NCI-H1694 treated with DMSO at 0.1 percent for 48 hours (cell line): ENCODE measurements at places on chromosomes 16 and 17.

- DNase-seq = no peak
Measured at GRCh38 chr16:88782454-88783390, 2.3 kb downstream of the PIEZO1 start.

GRCh38 chr16:75732871-75733270 lies 6.6 kb upstream of the CPHXL start:
- no peak for DNase-seq

- DNase-seq = no peak
Measured at GRCh38 chr17:2926019-2926650, 129.9 kb downstream of the RAP1GAP2 start.

GRCh38 chr17:49241040-49241439 lies 10.5 kb upstream of the PHOSPHO1 start:
- DNase-seq = no peak

GRCh38 chr17:15124746-15125145 lies 140.4 kb downstream of the PMP22 start:
- no peak for DNase-seq

- DNase-seq = no peak
Measured at GRCh38 chr16:58062821-58063220, 37.3 kb downstream of the MMP15 start.

DNA sequence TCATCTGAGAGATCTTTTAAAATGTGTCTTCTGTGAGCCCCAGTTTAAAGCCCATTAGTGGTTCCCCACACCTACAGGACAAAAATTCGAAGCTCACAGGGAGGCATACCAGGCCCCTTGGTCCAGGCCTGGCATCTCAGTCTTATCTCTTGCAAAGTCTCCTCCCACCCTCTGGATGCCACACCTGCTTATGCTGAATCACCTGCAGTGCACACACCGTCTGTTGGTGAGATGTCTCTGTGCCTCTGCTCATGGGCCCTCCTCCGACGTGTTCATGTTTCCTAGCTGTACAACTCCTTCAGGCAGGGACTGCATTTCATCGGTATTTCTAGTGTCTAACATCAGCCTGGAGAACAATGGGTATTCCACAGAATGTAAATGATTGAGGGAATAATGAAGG lies 41.6 kb downstream of the RNF157 start:
- DNase-seq = no peak

DNA sequence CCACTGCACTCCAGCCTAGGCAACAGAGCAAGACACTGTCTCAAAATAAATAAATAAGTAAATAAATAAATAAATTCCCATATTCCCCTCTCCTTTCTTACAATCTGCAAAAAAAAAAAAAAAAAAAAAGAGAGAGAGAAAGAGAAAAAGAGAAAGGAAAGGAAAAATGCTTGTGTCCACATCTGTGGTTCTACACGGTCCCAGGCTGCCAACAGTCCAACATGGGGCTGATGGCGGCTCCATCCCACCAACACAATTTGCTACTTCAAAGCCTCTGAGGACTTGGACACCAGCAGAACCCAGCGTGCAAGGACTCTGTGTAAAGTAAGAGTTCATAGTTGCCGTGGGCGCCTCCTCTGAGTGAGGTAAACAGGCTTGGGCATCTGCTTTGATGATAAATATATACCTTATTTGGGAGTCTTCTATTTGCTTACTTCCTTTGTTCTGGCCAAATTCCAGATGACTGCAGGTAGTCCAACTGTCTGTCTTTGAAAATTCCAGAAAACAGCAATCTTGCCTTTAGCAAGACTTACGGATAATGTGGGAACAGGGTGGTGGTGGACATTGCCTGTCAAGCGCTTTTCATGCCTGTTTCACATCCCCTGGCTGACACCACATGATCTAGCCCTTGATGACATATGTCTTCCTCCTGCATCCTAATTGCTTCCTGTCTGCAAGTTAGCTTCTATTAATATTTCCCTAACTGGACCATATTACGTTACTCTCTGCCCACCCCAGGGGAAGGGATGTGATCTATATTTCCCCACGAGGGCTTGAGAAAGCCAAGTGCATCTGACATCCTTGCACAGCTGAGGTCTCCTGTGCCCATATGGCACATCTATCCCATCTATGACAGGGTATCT lies 10.1 kb downstream of the LITAF start:
- peak; percentile 25 for DNase-seq

- no peak for DNase-seq
Measured at GRCh38 chr16:84825896-84826557, 6.2 kb downstream of the CRISPLD2 start.

DNA sequence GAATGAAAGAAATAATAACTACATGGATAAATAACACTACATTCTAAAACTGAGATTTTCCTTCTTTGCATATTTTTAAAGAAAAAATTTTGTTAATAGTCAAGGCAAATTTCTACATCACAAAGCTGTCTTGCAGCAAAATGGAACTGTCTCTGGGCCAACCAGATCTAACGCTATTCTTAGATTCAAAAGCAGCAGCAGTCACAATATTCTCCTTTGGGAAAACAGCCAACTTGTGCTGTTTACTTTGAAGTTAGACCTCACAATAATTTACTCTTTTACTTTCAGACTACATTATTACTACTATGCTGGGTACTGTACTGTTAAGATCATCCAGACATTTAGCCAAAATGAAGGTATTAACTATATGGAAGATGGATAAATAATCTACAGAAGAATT lies 189.1 kb downstream of the CEP112 start:
- DNase-seq = no peak

GRCh38 chr17:37327341-37328090 lies 48.3 kb upstream of the C17orf78 start:
- no peak for DNase-seq

- DNase-seq = no peak
Measured at GRCh38 chr16:1760911-1761310, 10.4 kb downstream of the NME3 start.

DNA sequence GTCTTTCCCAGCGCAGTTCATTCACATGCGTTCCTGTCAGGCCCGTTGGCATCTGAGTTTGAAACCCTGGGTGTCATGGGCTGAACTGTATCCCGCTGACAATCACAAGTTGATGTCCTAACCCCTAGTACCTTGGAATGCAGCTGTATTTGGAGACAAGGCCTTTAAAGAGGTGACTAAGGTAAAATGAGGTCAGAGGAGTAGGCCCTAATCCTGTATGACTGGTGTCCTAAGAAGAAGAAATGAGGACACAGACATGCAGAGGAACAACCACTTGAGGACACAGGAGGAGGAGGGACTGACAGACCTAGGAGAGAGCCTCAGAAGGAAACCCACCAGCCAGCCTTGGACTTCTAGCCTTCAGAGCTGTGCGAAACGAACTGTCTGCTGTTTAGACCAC lies 33.1 kb downstream of the TRPV2 start:
- no peak for DNase-seq

DNA sequence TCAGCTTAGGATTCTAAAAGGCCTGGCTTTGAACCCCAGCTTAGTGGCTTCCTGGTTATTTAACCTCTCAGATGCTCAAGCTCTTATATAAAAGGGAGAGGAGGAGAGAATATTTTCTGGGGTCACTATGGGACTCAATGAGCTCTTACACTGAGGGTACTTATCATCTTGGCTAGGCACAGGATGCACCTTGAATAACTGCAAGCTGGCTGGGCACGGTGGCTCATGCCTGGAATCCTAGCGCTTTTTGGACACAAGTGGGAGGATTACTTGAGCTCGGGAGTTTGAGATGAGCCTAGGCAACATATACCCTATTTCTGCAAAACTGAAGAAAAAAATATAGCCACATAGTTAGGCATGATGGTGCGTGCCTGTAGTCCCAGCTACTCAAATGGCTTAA lies 665.3 kb upstream of the RBFOX1 start:
- no peak for DNase-seq

DNA sequence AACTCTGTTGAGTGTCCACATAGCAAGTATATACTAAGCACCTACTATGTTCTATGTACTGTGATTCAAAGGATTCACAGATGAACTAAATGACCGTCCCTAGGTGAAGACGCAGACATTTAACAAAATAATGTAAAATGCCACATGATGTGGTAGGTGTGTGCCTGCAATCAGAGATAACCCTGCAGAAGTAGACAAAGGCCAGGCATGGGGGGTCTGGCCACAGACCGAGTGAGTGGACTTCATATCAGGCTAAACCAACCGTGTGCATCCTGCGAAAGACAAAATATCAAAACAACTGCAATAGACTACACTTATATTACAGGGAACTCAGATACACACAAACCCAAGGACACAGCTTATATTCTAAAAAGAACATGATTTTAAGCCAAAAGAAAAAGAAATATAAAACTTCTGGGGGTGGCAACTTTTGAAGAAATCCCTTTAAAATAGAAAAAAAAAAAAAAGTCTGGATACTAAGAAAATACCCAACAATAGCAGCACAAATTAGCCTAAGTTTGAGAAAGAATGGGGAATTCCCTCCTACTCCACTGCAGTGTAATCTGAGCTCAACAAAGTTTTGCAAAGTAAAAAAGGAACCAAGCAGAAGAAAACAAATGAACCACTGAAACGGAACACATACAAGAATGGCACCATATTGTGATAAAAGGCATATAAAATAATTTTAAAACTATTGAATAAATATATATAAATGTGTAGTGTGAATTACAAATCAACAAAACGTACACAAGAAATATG lies 12.3 kb downstream of the HSDL1 start:
- DNase-seq = no peak

- no peak for DNase-seq
Measured at GRCh38 chr16:87119168-87119567, 198.0 kb downstream of the C16orf95 start.

DNA sequence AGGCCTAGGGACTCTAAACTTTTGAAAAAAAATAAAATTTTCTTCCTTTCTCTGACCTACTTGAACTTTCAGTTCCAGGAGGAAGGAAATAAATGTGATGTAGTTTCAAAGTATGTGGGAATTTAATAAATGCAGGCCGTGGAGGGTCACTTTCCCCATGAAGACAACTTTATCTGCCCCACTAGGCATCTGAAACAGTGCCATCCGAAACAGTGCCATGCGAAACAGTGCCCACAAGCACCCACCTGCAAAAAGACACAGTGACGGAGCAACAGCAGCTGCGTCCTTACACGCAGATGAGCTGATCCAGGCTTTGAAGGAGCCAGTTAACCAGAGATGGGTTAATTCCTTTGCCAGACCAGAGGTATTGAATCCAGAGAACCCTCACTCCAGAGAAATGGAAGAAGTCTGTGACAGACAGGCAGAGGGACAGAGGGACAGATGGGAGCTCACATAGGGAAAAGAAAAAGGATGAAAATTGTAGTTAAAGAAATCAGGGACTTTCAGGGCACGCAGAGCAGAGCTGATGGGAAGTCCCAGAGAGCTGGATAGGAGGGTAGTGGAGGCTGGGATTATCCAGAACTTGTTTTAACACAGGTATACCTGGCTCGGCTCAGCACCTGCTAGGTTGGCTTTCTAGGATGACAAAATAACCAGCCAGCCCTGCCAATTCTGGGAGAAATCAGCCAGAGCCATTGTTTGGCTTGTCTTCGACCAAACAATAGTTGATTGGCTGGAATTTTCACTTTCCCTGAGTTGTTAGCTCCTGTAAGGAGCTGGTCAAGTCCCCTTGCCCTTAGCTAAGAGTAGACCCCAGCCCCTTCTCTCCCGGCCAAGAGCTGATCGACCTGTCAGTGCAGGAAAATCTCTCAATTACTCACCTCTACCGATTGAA lies 17.1 kb upstream of the HOXB13 start:
- no peak for DNase-seq

GRCh38 chr16:69089091-69089910 lies 16.2 kb upstream of the HAS3 start:
- DNase-seq = peak; percentile 61

GRCh38 chr17:6043405-6043804 lies 26.8 kb upstream of the WSCD1 start:
- no peak for DNase-seq

GRCh38 chr17:43176119-43176570 lies 5.1 kb downstream of the NBR1 start:
- DNase-seq = no peak

DNA sequence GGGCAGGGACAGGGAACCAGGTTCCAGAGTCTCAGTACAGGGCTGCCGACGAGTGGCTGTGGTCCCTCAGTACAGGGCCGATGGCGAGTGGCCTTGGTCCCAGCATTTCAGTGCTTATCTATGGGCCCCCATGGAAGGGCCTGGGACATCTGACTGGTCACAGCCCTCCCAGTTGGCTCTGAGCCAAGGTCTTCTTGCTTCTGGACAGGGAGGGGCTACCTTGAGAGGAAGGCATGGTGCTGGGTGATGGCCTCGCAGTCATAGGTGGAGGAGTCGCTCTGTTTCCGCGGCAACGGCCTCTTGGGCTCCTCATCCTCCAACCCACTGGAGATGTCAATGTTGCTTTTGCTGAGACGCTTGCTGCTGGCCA lies 32.5 kb downstream of the PIMREG start:
- no peak for DNase-seq

DNA sequence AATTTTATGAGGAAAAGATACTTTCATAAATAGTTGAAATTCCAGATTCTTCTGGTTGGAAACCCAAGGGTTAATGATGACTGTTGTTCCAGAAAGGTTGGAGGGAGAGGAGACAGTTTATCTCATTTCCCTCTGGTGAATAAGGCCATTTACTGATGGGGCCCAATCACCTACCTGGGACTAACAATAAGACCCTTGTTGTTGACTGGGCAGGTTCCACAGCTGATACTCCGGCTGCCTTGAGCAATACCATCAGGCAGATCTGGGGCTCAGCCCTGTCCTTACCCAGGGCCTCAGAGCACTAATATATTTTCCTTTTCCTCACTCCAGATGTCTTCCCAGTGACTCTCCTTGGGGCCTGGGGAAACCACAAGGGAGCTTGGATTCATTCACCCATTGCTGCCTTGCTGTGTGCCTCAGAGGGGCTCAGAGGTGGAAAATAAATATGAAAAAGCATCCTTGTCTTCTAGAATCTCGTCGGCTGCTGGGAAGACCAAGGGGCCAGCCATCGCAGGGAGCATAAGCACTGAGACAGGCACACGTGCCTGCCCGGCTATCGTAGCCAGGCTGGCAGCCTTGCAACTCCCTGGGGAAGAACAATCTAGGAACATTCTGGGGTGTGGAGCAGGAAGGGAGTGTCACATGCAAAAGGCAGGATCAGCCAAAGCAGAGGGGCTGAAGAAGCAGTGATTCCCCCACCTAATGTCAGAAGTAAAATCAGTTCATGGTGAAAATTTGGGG lies 54.4 kb downstream of the MPRIP start:
- DNase-seq = no peak

GRCh38 chr16:21590796-21591195 lies 8.6 kb upstream of the METTL9 start:
- DNase-seq = no peak

DNA sequence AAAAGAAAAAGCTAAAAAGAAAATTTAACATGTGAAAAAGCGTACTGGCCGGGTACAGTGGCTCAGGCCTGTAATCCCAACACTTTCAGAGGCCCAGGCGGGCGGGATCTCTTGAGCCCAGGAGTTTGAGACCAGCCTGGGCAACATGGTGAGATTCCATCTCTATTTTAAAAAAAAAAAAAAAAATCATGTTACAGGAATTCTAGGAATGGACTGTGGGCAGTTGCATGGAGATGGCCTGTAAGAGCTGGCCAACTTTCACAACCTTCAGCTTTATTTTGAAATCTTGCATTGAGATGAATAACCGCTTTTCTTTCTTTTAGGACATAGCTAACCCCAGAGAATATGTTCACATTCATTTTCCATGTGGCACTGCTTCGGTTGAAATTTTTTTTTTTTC lies 8.2 kb upstream of the CIAO3 start:
- DNase-seq = no peak
